Dermis microvascular lymphatic vessel endothelial cell (primary cell): ENCODE measurements at places on chromosomes 1 and 21. TPM values are rescaled to one million over a fixed set of nuclear protein-coding genes. Genes with fewer than 3 reads are reported as not detected.

GRCh38 chr1:8193840-8194406 lies 124.0 kb upstream of the SLC45A1 start:
- DNase-seq, result no peak

- DNase-seq, result no peak
Measured at GRCh38 chr1:162302306-162303003, 74.2 kb downstream of the SPATA46 start.

The NECTIN4 gene
- under 0.01 and 0.26 TPM in 2 replicates for total RNA-seq

The DYNLT4 gene
- 0.13 and 0.25 TPM in 2 replicates for total RNA-seq

- no peak for DNase-seq
Measured at GRCh38 chr1:59295618-59296017, 1.3 kb upstream of the FGGY start.

The PLA2G5 gene
- total RNA-seq, result under 0.01 and 0.25 TPM in 2 replicates

The DNALI1 gene
- 0.26 and 0.51 TPM in 2 replicates for total RNA-seq

DNA sequence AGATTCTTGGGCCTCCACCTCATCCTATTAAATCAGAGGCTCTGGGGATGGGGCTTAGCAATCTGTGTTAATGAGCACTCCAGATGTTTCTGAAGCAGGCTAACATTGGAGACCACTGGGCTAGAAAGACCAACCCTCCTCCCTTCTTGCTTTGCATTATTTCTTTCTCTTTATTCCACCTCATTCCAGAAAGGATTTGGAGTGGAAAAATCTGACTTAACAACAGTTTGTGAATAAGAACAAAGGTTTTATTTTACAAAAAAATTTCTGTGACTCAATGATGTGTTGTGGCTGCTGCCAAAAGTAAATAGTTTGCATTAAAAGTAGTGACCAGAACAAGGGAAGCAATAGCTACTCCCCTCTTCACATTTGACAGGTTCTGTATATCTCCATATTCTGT lies 79.4 kb downstream of the TGFB2 start:
- DNase-seq, result no peak

DNA sequence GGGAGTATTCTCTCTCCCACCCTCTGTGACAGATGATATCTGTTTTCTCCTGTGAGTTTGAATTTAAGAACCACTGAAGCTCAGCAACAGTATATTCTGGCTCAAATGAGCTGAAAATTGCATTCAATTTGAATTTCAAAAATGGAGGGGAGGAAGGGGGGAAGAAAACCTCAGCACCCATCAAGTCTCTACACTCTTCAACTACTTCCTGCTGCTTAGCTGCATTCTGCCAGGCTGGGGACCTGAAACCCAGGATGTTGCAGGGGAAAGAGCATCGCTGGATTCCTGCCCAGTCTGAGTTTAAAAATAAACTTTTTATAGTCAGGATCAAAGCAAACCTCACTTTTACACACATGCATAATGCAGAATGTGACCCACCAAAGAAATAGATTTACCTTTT lies 214.3 kb upstream of the ESRRG start:
- no peak for DNase-seq

DNA sequence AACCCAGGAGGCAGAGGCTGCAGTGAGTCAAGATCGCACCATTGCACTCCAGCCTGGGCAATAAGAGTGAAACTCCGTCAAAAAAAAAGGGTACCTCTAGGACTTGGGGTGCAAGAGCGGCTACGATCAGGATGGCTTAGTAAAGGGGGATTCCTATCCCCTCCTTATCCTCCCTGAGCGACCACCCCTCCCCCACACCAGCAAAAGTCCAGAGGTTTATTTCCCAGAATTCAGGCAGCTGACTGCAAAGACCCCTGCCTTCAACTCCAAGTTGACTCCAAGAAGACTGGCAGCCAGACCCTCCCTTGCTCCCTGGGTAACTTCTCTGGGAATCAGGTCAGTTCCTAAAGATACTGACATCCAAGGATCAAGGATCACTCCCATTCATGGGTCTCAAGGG lies 12.4 kb upstream of the PRDM16 start:
- DNase-seq, result no peak

GRCh38 chr1:180566495-180566894 lies 7.7 kb downstream of the OVAAL start:
- peak; percentile 60 for DNase-seq

- DNase-seq, result no peak
Measured at GRCh38 chr1:7313826-7314225, 457.3 kb upstream of the VAMP3 start.

DNA sequence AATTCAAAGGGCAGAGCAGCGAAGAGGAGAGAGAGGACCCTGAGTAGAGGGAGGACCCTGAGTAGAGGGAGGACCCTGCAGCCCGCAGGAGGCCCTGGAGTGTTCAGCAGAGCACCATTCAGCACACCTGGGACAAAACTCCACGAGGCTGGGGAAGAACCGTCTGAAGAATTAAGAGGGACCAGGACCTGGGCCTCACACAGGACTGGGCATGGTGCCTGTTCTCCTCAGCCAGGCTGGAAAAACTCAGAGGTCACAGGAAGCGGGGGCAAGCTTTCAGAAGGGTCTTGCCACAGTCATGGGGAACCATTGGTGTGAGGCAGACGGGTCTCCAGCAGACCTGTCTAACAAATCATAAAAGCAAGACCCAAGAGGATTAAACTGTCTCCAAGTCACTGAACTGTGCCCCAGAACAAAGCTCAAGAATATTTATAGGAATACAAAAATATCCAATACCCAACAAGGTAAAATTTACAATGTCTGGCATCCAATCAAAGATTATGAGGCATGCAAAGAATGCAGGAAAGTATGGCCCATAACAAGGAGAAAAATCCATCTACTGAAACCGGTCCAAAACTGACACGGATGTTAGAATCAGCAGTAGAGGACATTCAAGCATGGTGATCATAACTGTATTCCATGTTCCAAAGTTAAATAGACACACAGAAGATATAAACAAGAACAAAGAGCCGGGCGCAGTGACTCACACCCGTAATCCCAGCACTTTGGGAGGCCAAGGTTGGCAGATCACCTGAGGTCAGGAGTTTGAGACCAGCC lies 30.6 kb downstream of the MORN1 start:
- DNase-seq, result peak; percentile 47

The MRPL24 gene
- 29.8 and 46.7 TPM in 2 replicates for total RNA-seq

- peak; percentile 40 for DNase-seq
Measured at GRCh38 chr1:240765732-240766363, 153.9 kb upstream of the GREM2 start.

The SEC16B gene
- 0.39 and 1.1 TPM in 2 replicates for total RNA-seq

The CDC73 gene
- 10.7 and 13.0 TPM in 2 replicates for total RNA-seq

The AIRE gene
- not detected in 2 replicates for total RNA-seq

The CYP4Z1 gene
- under 0.01 and 0.13 TPM in 2 replicates for total RNA-seq

The EPS8L3 gene
- not detected in 2 replicates for total RNA-seq

The CYP4B1 gene
- not detected in 2 replicates for total RNA-seq

The ITLN2 gene
- total RNA-seq, result not detected in 2 replicates

- DNase-seq, result no peak
Measured at GRCh38 chr1:151995774-151996173, 2.1 kb upstream of the S100A10 start.

DNA sequence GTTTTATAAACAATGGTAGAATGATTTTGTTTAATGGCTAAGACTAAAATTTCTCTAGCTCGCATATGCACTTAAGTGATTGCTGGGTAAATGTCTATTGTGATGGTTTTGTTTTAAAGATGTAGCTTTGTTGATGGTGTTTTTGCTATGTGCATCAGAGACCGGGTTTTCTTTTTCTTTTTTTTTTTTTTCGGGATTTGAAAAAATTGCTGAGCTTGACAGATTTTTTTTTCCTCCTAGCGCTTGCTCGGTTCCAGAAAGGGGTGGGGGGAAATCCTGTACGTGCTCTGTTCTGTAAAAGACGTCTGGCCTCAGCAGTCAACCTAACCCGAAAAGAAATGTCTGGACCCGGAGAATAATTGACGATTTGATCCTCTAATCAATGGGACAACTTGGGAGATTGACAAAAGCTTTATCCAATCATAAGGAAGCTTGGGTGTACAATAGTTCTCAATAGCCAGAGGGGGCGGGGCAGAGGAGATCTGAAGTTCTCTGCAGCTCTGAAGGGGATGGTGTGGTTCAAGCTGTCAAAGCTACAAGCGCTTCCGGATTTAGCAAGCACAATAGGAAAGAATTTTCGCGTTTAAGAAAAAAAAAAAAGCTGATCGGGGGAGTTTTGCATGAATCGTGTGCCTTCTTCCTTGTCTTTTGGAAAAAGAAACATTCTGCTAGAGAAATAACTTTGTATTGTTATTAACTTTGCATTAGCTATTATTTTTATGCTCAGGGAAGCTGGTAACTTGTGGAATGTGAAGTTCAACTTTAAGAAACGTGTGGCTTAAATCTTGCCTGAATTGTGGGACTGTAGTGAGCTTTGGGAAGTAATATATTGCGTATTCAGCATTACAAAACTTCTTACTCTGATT lies 4.5 kb upstream of the NFIA start:
- DNase-seq, result peak; percentile 96

DNA sequence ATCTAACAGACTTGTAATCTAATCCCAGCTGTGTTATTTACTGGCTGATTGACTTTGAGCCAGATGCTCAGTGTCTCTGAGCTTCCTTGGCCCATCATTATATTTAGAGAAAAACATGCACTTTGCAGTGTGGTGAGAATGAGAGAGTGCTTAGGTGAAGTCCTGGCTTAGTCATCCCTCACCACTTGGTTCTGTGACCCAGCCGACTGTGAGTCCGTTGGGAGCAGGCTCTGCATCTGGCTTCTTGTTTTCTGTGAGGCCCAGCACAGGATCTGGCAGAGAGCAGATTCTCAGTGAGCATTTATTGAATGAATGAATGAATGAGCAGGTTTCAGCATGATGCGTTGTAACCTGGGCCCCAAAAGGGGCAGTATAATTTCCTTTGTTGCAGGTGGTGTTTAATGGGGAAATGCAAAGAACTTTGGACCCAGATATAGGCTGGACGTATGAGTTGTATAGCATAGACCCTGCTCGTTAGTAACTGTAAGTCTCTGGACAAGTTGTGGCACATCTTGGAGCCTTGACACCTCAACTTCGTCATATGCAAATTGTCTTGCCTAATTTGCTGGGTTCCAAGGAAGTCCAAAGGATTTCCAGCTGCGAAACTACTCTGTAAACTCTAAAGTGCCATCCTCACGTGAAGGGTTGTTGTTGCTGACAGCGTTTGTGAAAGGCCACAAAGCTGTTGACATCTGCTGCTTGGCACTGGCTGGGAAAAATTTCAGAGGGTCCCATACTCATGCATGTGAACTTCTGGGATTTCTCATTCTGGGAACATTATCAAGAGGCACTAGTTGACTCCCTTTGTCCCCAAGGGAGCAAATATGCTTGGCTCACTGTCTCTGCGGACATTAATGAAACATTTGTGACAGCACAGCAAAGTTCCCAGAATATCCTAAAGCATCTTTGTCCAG lies 138.8 kb upstream of the USP24 start:
- no peak for DNase-seq

The GIPC2 gene
- 31.9 and 37.2 TPM in 2 replicates for total RNA-seq

- no peak for DNase-seq
Measured at GRCh38 chr1:54340878-54341277, 65.3 kb downstream of the SSBP3 start.

The RIPPLY3 gene
- under 0.01 TPM in 1 of 2 replicates, not detected in the other for total RNA-seq

- no peak for DNase-seq
Measured at GRCh38 chr21:31586118-31586517, 73.4 kb upstream of the SOD1 start.

The IFNLR1 gene
- total RNA-seq, result under 0.01 TPM in 1 of 2 replicates, not detected in the other

The CELA2A gene
- not detected in 2 replicates for total RNA-seq

- no peak for DNase-seq
Measured at GRCh38 chr1:239906394-239906793, 185.3 kb upstream of the FMN2 start.

DNA sequence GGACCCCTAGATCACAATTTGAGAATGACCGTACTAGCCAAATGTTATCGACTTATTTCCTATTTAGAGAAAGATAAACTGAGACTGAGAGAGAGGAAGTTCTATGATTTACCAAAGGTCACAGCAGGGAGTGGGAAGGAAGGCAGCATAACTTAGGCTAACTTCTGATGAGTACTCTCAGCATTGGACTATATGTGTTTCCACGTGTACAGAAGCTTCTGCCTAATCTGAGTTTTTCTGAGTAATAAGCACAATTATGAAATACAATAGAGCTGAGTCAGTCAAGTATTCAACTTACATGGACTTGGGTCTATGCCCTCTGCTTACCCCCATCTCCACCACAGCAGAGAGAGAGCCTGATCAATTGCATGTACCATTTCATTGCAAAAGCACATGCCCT lies 88.1 kb upstream of the HIVEP3 start:
- DNase-seq, result no peak

DNA sequence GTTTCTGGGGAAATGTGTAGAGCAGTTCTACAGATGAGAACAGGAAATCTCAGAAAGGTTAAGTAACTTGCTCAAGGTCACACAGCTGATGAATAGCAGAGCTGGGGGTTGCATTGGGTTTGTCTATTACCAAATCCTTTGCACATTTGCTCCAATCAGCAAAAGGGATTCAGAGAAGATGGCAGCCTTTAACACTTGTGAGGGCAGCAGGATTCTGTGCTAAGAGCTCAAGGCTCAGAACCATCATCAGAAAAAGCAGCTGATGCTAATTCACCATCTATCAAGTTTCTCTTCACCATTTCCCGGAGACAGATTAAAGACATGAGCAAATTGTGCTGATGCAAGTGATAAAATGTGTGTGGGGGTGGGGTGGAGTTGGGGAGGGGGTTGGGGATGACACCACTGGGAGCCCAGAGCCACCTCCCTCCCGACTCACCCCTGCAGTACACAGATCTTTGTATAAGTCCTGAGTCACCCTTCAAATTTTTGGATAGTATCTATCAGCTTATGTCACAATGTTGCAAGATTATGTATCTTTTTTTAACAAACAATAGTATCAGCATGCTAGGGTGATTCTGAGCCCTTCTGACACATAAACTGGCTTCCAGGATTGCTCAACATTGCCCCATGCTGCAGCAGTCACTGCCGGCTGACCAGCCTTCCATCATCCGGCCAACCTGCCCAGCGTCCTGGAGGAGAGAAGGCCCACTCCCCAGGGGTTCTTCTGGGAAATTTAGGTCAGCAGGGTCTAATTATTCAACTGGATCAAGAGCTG lies 2.8 kb upstream of the SPSB1 start:
- DNase-seq, result peak; percentile 64

DNA sequence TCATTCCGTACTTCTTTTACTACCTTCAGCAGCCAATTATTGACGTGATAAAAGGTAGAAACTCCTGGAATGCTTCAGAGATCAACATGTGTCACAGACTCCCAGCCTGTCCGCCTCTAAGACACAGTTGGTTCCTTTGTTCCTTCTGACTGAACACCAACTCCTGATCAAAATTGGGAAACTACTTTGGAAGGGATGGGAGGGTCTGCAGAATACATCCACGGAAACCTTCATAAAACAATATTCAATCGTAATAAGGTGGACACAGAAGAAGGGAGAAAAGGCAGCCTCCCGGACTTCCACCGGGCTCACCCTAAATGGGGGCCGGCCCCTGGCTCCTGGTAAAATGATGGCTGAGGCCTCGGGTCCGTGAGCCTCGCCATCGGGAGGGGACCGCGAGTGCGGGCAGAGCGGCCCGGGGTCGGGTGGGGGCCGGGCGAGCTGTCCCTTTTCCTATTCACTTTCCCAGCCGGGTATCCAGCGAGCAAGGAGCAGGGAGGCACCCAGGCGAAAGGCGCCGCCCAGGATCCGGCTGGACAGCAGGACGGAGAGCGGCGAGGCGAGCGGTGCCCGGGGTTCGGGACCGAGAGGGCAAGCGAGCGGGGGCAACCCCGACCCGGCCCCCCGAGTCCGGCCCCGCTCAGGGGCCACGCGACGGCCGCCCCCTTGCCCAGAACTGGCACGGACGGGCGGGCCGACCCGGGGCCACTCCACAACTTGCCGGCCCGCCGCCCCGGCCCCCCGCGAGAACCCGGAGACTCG lies 805 bp downstream of the NRIP1 start:
- DNase-seq, result peak; percentile 36
